Fibroblast of skin of right quadriceps (primary cell): ENCODE measurements at places on chromosomes 1 and 21.
A peak's percentile ranks its signal among the peaks of the same experiment; 100 is the strongest.

DNA sequence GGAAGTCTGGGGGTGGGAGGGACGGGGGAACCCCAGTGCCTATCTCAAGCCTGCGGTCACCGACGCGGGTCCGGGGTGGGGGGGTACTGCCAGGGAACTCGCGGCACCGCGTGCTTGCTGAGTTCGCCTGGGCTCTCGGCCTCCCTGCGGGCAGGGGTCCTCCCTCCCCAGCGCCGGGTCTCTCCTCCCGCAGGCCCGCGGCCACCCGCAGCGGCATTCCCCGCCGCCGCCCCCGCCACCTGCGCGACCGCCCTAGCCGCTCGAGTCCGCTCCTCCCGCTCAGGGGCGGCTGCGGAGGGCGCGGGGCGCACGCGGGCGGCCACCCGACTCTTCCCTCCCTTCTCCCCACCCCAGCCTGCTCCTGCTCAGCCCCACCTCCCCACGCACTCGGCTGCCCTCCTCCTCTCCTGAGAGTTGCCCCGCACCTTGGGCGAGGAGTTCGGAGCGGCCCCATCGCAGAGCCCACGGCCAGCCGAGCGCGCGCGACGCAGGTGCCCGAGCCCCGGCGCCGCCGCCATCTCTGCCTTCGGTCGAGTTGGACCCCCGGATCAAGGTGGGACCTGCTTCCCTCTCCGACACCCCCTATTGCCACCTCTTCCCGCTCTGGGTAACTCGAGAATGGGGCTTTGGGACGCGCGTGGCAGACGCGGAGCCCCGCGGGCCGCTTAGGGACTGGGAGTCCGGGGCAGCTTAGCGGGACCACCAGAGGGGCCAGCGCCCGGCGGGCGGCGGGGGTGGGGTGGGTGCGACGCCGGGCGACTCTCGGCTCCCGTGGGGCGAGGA lies 105.0 kb downstream of the LEPR start:
- DNase-seq, result no peak

GRCh38 chr1:235883261-235883927 lies 16.7 kb upstream of the LYST start:
- peak; percentile 94 for DNase-seq

DNA sequence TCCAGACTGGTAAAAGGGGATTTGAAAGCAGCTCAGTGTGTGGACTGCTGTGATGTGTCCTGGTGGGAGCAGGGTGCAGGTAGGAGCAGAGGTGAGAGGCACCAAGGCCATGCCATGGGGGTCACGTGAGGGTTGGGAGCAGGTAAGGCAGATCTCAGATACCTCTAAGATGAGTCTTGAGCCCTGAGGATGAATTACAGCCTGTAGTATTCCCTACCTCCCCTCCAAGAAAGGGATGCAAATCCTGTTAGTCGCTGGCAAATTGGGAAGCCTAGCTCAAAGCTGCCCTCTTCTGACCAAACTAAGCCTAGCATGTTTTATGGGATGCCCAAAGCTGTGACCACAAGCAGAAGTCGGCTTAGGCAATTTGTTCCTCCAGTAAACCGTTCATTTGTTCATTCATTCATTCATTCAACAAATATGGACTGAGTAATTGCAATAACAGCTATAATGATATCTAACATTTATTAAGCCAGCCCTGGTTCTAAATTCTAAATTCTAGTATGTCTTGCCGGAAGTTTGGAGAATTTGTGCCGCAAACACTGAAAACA lies 3.9 kb upstream of the NUAK2 start:
- DNase-seq, result peak; percentile 72

DNA sequence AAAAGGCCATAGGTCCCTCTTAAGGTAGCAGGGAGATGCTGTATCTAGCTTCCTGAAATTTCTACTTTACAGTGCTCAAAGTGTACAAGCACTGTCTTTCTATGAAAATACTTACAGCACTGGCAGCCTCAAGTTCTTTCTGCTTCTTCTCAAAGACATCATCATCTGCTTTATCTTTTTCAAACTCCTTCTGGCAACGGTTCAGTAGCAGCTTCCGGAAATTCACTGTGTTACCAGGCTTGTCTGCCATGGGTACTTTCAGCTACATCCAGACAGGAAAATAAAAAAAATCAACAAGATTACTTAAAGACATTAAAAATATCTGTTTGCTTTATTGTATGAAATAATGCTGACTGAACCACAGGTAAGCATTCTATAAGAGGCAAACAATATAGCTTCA lies 77.9 kb upstream of the HP1BP3 start:
- no peak for DNase-seq

DNA sequence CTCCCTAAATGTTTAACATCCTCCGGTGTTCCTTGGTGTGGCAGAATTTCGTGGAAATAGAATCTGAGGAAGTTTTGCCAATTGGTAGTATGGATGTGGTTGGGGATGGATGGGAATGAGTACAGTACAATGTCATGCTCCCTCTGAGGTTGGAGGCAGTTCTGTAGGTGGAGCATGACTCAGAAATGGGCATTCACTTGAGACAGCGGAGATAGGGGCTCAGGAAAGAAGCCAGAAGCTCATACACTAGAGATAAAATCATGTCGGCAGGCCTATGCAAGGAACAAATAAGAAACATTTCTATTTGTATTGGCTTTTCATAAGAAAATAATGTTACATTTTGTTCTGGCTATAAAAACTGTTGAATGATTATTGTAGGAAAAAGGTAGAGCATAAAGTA lies 196.0 kb downstream of the URB2 start:
- DNase-seq, result no peak

DNA sequence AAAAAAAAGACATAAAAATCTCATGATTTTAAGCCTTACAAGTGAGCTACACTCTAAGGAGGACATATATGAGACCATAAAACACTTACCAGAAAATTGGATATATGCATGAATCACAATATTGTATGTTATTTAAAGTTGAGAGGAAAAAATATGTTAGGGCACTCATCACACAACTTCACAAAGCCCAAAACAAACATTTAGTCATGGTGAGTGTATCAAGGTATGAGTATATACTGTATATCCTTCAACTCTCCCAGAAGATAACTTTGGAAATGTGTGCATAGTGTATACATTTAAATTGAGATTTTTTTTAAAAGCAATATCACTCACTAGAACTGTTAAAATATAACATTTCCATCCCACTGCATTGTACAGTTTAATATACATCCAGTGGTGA lies 259.3 kb downstream of the SRGAP2C start:
- DNase-seq, result no peak

DNA sequence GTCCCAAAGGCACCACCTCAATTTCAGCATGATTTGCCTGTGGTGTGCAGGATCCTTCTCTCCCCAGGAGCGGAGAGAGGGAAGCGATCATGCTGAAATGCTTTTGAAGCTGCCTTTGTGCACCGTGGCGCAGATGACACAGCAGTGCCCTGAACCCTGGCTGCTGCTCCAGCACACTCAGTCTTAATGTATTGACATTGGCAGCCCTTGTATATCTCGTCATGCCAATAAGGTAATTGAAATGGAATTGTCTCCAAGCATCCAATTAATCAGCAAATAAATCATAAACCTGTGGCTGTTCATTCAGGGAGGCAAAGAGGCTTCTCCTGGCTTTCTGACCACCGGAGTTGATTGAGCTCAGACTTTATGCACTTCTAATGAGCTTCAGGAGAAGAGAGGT lies 139.8 kb downstream of the KAZN start:
- DNase-seq, result peak; percentile 28

GRCh38 chr1:167263819-167264464 lies 43.3 kb downstream of the POU2F1 start:
- no peak for DNase-seq

DNA sequence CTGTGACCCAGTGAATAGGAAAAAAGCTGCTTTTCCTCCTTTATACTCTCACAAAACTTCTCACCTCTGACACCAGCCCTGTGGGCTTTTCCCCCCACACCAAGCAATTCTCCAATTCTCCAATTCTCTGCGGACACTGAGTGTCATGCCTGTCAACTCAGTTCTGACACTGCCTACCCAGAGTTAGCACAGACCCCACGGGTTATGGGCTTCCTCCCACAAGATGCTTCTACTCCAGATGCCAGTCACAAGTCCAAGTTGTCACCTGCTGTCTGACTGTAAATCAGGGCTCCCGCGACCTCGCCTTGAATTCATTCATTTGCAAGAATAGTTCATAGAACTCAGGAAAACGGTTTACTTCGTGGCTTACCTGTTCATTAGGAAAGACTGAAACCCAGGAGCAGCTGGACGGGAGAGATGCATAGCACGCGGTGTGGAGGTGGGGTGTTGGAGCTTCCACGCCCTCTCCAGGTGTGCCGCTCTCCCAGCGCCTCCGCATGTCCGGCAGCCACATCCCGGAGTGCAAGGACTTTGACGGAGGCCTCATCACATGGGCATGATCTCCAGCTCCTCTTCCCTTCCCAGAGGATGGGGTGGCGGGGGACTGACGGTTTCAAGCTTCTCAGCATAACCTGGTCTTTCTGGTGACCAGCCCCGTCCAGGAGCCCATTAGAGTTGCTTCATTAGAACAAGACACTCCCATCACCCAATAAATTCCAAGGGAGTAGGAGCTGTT lies 154.7 kb downstream of the PGBD5 start:
- no peak for DNase-seq

DNA sequence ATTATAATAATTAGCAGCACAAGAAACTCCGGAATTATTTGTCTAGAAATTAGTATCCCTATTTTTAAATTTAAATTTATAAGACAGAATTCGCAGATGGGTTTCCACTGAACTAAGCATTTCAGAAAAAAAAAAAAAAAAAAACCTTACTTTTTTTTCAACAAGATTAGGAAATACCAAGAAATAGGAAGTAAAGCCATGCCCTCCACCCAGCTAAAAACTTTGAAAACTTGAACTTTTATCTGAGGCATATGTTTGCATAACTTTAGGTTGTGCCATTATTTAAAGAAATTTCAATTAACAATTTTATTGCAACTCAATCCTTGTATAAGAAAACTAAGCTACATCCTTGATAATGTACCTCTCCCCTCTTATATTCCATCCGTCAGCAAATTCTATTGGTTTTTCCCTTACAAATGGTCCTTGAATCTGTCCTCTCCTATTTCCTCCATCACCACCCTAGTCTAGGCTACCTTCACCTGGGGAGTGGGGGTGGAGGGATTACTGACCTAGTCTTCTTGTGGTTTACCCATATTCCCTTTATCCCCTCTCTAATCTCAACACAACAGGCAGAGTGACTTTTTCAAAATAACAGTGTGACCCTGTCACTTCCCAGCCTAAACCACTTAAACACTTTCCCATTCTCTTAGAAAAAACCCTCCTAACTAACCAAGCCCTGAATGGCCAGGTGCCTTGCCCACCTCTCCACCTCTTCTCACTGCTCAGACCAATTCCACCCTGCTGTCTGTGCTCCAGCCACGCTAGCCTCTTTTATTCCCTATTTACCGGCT lies 1.4 kb upstream of the EVI5 start:
- no peak for DNase-seq

GRCh38 chr1:232238009-232238408 lies 391.9 kb downstream of the SIPA1L2 start:
- no peak for DNase-seq

GRCh38 chr1:155077758-155078445 lies 735 bp upstream of the EFNA3 start:
- no peak for DNase-seq

- DNase-seq, result no peak
These were observed 112.9 kb upstream of the IPO9 start for GRCh38 chr1:201715801-201716741.

- no peak for DNase-seq
These were observed 14.2 kb upstream of the PLEKHA6 start for GRCh38 chr1:204373911-204374310.

DNA sequence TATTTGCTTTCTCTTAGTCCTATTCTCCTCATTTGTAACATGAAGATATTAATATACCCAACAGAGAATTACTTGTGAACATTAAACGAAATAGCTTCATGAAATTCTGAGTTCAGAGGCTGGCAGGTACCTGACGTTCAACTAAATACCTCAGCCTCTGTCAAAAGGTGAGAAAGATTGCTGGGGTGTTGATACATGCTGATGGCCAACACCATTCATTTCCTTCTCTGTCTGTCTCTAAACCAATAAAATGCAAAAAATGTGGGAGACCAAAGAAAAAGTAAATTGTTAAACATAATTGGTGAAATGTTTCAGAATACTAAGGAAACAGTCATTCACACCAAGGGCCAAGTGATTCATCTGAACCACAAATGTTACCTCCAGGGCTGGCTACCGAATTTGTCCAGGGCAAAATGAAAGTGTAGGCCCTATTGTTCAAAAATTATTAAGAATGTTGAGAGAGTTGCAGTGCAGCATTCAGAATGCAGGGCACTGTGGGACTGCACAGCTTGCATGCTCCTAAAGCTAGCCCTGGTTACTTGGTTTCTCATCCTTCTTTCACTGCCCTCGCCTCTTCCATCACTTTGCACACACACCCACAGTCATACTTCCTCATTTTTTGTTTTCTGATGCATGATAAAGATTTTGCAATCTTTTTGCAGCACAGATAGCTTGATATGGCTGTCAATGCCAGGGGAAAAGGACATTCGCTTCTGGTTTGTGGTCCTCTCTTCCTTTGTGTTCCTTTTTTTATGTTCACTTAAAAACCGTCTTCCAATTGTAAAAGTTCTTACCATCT lies 414.3 kb upstream of the NR5A2 start:
- DNase-seq, result peak; percentile 32

DNA sequence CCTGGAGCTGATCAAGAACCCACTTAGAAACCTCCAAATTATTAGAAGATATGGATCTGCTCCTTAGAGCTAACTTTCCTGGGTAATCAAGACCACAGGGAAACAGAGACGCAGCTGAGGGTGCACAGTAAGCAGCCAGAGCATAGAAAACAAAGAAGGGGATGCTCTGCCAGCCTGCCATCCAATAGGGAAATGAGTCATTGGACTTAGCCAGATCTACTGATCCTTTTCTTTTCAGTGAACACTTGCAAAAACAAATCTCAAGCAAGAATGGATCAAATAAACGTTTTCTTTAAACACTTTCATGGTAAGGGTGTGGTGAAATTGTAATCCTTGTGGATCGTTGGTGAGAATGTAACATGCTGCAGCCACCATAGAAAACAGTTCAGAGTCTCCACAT lies 474.0 kb downstream of the LTN1 start:
- DNase-seq, result no peak

GRCh38 chr1:182071924-182072323 lies 10.4 kb upstream of the ZNF648 start:
- no peak for DNase-seq

DNA sequence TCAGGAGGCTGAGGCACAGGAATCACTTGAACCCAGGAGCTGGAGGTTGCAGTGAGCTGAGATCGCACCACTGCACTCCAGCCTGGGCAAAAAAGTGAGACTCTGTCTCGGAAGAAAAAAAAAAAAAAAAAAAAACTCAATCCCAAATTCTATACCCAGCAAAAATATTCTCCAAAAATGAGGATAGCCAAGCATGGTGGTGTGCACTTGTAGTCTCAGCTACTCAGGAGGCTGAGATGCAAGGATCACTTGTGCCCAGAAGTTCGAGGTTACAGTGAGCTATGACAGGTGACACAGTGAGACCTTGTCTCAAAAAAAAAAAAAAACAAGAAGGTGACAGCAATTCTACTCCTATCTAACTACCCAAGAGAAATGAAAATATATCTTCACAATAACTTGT lies 6.4 kb downstream of the TMEM50B start:
- no peak for DNase-seq

- DNase-seq, result no peak
These were observed 274.6 kb upstream of the ESRRG start for GRCh38 chr1:216997831-216998230.
